ENCODE measurements at places on chromosomes 7 and 10.

DNA sequence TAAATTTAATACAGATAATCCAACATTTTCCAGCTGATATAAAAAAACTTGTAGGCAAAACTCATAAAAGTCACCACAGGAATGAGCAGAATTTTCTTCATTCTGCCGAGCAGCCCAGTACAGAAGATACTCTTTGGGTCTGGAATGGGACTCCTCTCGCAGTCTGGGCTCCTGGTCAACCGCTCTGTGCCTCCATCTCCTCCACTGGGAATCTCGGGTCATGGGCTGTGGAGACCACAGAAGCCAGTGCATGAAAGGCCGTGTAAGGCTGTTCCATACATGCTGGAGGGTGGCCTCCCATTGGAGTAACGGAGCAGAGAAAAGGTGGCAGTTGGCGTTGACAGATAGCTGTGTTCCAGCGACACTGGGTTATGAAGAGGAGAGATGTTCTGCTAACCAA lies 616.4 kb upstream of the MGMT start:
- DNase-seq: no peak

DNA sequence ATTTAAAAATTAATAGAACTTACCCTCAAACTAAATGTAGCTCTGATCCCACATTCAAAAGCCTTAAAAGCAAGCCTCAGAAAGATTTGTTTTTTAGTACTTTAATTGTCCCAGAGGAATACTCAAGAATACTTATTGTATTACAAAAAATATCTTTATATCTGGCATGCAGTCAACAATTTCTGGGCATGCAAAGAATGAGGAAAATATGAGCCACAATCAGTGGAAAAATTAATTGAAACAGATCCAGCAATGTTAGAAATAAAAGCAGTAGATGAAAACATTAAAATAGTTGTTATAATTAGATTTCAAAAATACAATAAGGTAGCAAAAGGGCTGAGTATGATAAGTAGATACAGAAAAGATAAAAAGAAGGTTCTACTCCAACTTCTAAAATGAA lies 154.7 kb downstream of the PON1 start:
- DNase-seq: no peak

DNA sequence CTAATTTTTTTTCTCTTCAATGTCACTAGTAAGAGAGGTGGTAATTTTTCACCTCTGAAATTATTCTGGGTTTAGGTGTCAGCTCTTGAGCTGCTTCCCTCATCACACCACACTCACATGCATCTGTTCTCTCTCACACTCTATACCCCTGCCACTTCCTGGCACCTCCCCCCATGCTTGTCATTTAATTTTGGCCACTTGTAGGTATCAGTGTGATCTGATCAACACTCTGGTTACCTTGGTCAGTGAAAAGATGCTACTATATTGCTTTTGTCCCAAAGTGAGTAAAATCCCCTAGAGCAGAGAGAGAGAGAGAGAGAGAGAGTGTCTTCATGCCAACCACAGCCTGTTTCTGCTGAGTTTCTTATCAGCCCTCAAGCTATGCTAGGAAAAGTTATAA lies 42.5 kb downstream of the STK17A start:
- no peak for DNase-seq

DNA sequence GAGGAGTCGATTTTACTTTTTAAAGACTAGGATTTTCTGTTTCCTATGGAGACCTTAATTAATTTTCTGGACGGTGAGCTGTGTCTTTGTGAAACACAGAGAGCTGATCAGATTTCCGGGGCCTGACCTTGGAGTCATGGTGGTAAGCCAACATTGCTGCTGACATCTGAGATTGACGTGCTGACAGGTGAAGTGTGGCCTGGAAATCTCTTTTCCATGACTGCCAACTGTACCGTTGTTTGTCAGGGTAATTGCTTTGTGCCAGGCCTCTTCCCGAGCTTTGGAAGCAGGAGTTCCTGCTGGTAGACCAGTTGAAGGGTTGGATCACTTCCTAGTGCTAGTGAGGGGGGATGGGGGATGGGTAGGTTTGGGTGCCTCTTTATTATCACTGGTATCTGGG lies 71.2 kb downstream of the ADRA2A start:
- no peak for DNase-seq

DNA sequence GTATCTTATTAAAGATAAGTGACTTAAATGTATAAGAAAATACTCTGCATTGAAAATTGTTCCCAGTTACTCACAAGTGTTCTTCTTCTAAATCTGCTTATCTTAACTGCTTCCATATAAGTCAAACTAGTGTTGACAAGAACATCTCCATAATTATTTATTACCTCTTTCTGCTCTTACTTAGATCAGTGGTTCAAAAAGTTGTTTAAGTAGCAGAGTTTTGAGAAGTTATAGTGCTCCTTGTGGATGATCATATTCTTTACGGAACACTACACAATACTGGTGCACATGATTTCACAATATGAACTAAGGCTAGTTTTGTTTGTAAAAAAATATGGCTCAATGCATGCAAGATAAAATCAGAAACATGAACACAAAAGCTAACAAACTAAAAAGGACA lies 168.4 kb downstream of the SEMA3D start:
- no peak for DNase-seq

DNA sequence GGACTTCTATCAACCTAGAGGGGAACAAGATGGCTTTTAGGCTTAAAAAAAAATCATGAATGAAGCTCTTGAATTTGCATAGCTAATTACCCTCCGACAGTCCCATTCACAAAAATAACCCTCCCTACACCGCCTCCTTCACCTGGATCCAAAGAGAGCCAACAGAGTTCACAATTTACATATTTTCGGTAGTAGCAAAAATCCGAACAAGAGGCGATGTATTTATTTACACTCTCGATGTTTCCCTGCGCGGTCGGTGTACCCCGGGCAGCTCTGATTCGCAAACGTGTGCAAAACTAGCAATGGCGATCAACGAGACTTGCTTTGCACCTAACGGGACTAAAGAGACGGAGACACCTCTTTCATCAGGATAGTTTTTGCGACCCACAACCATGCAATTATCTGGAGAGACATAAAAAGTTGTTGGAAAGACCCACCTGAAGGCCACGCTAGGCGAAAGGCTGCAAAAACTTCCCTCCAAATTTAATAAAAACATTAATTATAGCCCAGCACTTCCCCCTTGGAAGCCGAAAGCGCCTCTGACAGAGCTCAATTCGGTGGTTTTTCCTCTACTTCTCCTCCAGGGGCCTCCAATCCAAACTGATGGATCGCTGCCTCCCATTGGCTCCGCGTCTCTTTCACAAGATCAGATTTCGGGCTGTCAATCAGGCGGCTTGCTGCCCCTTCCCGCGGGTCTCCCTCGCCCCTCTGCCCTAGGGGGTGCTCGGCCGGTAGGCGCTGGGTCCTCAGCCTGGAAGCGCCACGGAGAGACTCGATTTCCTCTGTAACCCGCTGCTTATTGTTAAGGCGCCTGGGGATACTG lies at the start of gene ETV1:
Gene ETV1, minus strand, starts transcription at position 541 of the 823 bp plus-strand sequence. CDS start 614 bp downstream, outside the sequence.
- no peak for DNase-seq

GRCh38 chr10:6995341-6995740 lies 415.3 kb upstream of the PRKCQ start:
- no peak for DNase-seq

GRCh38 chr10:69421611-69422308 lies 5.0 kb upstream of the TACR2 start:
- DNase-seq: no peak

DNA sequence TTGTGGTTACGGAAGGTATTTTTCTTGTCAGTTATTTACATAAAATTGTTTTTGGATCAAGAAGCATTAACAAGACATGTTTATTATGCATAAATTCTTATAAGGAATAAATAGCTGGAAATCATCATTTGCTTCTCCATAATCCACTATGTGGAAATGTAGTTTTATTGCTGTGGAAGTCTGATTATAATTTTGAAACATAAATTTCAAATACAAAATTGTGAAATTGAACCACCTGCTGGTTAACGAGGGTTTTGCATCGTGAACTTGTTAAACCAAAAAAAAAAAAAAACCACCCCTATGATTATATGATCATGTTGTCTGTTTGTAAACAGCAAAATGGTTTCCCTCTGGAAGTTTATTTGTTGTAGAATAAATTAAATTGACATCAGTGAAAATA lies 25.9 kb downstream of the ABRAXAS2 start:
- no peak for DNase-seq

GRCh38 chr7:11176985-11177555 lies 203.4 kb downstream of the PHF14 start:
- DNase-seq: no peak

DNA sequence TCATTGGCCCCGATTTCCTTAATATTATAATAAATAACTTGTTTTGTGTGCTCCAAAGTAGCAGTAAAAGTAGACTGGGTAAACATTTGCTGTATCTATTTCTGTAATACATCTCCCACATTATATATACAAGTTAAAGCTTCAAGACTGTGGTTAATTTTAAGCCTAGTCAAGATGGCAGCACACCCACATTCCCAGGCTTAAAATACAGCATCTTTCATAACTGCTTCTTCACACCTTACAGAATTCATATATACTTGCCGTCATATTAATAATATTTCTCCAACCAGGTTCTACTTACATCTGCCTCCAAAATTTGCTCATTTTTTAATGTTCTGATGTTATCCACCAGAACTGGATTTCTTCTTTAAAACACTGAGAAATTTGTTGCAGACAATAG lies 85.6 kb downstream of the NRCAM start:
- DNase-seq: no peak

- no peak for DNase-seq
Measured at GRCh38 chr7:100353685-100354330, 4.1 kb upstream of the PILRB start.
